ENCODE measurements at places on chromosomes 3 and 15.

- no peak for DNase-seq
- H3K4me1 ChIP-seq: peaks cover 6% of the 10 kb centered on the region
Observed at GRCh38 chr3:123075359-123075758, 8.5 kb downstream of the PDIA5 start.

DNA sequence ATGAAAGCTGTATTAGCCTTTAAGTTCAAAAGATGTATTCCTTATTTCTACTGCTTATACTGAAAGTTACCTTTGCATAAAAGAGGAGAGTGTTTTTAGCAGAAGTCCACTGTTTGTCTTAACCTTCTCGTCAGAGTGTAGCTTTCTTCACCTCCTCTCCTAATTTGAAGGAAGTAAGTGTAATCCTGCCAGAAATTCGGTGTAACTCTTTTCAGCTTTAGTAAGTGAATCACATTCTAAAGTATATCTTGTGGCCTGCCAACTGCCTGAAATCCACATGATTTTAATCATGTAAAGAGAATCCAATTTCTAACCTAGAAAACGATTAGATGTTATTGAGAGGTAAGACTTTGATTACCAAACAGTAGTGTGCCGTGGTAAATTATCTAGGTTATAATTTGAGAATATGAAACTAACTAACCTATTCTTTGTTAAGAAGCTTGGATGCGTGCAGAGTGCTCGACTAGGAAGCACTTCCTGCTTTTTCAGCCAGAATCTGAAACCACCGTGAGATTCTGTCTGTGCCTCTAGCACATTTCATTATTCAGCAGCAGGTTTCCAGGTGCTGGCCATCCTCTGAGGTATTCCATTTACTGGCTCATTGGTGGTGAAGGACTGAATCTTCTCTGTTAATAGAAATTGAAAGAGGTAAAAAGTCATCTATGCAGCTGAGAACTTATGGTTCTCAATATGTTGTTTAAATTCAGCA is 7.5 kb downstream of the GYG1 start:
- peaks cover 3% of the 10 kb centered on the region for H3K36me3 ChIP-seq
- DNase-seq: no peak
- H3K4me3 ChIP-seq: no peak overlapping the region
- peak overlapping the region; percentile 3 for H3K27ac ChIP-seq

DNA sequence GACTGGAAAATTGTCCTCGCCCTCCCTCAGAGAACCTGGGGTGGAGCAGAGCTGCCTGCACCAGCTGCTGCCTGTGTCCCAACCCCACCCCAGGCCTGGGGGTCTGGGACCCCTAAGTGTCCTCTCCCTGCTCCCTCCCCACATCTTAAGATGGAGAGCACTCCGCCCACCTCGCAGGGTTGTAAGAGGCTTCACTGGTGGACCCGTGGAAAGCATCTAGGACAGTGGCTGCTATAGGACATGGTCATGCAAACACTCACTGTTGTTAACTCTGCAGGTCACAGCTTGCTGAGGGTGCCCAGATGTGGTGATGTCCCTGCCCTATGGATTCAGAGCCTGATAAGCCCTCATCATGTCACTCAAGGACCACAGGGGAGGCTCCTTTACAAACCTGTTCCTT is 62.0 kb upstream of the ARNT2 start:
- H3K27me3 ChIP-seq: no peaks in the 10 kb centered on the region
- DNase-seq: no peak
- peaks cover 4% of the 10 kb centered on the region for H3K4me1 ChIP-seq

DNA sequence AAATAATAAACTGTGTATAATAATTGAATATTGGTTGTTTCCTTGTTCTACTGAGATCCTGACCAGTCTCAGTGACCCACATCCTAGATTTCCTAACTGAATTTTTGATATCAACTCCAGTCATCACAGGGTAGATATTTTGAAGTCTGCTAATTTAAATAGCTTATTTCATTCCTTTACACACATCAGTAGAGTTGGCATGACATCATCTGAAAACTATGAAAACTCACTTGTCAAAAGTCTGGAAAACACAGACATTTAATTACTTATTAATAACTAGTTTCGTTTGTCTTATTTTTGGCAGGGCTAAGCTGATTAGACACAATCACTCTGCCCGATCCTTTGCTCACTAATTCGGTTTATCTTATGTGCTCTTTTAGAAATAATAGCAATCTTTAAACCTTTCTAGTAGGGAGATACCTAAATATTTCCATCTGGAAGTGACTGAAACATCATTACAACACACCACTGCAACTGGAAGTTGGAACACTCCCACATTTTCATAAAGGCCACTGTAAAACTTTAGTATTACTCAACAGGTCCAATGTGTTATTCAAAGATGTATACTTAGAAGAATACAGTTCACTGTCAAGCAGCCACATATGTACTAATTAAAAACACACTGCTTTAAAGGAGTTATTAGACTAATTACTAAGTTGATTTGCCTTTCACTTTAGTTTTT is 198.4 kb upstream of the ZNF717 start:
- no peaks in the 10 kb centered on the region for H3K27me3 ChIP-seq
- H3K4me1 ChIP-seq: no peaks in the 10 kb centered on the region
- H3K36me3 ChIP-seq: no peaks in the 10 kb centered on the region
- DNase-seq: no peak
- no peak overlapping the region for H3K4me3 ChIP-seq

GRCh38 chr15:91741986-91742385 is 111.5 kb upstream of the SLCO3A1 start:
- no peaks in the 10 kb centered on the region for H3K27me3 ChIP-seq
- no peaks in the 10 kb centered on the region for H3K36me3 ChIP-seq
- H3K4me1 ChIP-seq: no peaks in the 10 kb centered on the region
- H3K27ac ChIP-seq: no peak overlapping the region
- DNase-seq: no peak

- H3K36me3 ChIP-seq: no peaks in the 10 kb centered on the region
- no peaks in the 10 kb centered on the region for H3K27me3 ChIP-seq
- H3K4me1 ChIP-seq: no peaks in the 10 kb centered on the region
- H3K27ac ChIP-seq: no peak overlapping the region
- H3K4me3 ChIP-seq: no peak overlapping the region
Observed at GRCh38 chr3:194962056-194962455, 276.4 kb downstream of the FAM43A start.

DNA sequence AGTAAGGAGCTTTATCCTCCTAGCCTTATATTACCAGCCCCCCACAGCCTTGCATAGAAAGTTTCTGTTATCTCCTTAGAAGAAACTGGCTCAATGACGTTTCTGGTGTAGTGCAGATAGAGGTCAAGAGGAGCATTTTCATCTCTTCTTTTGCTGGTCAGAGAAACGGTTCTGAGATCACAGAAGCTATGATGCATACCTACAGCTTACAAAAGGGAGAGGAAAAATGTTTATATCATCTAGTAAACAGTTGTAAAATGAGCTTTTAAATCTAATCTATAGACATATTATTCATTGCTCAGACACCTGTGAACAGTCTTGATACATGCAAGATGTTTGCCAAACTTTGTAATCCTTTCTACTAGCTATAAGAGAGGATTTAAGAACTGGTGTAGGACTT is 68.0 kb downstream of the GMPS start:
- peaks cover 82% of the 10 kb centered on the region for H3K36me3 ChIP-seq
- DNase-seq: no peak
- no peak overlapping the region for H3K27ac ChIP-seq
- H3K4me1 ChIP-seq: no peaks in the 10 kb centered on the region
- H3K27me3 ChIP-seq: no peaks in the 10 kb centered on the region

- no peak for DNase-seq
- no peaks in the 10 kb centered on the region for H3K27me3 ChIP-seq
- peak overlapping the region; percentile 6 for H3K27ac ChIP-seq
- H3K4me3 ChIP-seq: no peak overlapping the region
Observed at GRCh38 chr3:52606373-52607085, 70.1 kb downstream of the UQCC5 start.

- peaks cover 23% of the 10 kb centered on the region for H3K36me3 ChIP-seq
- no peak overlapping the region for H3K4me3 ChIP-seq
- peaks cover 10% of the 10 kb centered on the region for H3K27me3 ChIP-seq
- H3K27ac ChIP-seq: no peak overlapping the region
- peaks cover 37% of the 10 kb centered on the region for H3K4me1 ChIP-seq
Observed at GRCh38 chr3:12895391-12896062, 54.2 kb upstream of the RPL32 start.

DNA sequence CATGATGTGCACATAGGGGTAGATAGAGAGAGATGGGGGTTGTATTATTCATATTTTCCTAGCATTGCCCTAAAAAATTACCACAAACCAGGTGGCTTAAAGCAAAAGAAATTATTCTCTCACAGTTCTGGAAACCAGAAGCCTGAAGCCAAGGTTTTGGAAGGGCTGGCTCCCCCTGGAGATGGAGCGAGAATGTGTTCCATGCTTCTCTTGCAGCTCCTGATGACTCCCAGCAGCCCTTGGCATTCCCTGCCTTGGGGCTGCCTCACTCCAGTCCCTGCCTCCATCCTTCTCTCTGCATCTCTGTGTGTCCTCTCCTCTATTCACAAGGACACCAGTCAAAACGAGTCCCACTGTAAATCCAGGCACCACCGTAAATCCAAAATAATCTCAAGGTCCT is 91.5 kb upstream of the FAM174B start:
- no peak overlapping the region for H3K4me3 ChIP-seq
- no peaks in the 10 kb centered on the region for H3K27me3 ChIP-seq
- no peak overlapping the region for H3K27ac ChIP-seq
- H3K36me3 ChIP-seq: no peaks in the 10 kb centered on the region
- H3K4me1 ChIP-seq: peaks cover 11% of the 10 kb centered on the region
- DNase-seq: no peak

- H3K4me3 ChIP-seq: no peak overlapping the region
- no peak overlapping the region for H3K27ac ChIP-seq
- no peaks in the 10 kb centered on the region for H3K36me3 ChIP-seq
- H3K27me3 ChIP-seq: no peaks in the 10 kb centered on the region
Observed at GRCh38 chr15:94887391-94887790, 656.0 kb downstream of the MCTP2 start.

DNA sequence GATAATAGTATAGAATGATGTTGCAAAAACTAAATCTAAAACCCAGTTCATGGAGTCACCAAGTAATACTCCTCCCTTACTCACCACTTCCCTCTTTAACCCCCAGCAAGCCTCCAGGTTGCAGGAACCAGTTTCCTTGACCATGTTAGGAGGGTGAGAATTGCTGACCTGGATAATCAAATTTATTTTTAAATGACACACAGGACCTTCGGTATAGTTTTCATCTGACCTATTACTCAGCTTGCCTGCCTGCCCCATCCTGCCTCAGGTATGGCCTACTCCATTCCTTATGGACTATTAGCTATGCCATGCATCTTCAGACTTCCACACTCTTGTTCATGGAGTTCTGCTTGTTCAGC is 883 bp downstream of the RTP4 start:
- no peak for DNase-seq
- H3K4me3 ChIP-seq: peak overlapping the region; percentile 40
- no peaks in the 10 kb centered on the region for H3K27me3 ChIP-seq
- H3K4me1 ChIP-seq: peaks cover 17% of the 10 kb centered on the region
- peak overlapping the region; percentile 80 for H3K27ac ChIP-seq

DNA sequence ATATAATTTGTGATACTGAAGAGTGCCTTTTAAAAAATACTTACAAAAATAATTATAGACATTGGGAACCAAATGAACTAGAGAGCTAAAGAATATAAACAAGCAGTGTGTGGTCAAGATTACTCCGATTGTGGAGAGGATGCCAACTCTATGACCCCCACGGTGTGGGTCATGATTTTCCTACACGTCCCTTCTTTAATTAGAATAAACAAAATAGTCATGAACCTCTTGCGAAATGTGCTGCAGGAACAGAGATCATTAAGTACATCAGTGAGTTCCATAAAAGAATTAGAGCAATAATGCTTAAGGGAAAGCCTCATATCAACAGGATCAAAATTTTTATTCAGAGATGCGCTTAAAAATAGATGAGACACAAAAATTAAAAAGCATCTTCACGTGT is 476.6 kb upstream of the ROBO1 start:
- H3K36me3 ChIP-seq: no peaks in the 10 kb centered on the region
- no peak overlapping the region for H3K4me3 ChIP-seq
- H3K27ac ChIP-seq: no peak overlapping the region
- no peaks in the 10 kb centered on the region for H3K4me1 ChIP-seq
- H3K27me3 ChIP-seq: no peaks in the 10 kb centered on the region
- DNase-seq: no peak

GRCh38 chr15:49712162-49712561 is 91.3 kb downstream of the DTWD1 start:
- H3K36me3 ChIP-seq: no peaks in the 10 kb centered on the region
- H3K27me3 ChIP-seq: no peaks in the 10 kb centered on the region

DNA sequence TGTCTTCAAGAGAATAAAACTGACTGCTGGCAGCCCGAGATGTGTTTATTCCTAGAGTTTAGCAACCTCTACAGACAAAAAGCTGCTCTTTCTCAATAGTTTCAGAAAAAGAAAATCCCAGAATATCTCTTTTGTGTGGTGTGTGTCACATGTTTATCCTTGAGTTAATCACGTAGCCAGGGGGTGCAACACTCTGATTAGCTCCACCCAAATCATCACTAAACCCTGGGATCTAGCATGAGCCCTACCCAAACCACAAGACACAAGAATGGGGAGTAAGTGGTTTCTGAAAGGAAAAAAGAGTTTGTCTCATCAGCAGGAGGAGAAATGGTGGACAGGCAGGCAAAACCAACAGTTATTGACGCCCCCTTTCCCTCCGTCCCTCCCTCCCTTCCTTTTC is 78.5 kb upstream of the AGBL1 start:
- no peaks in the 10 kb centered on the region for H3K27me3 ChIP-seq
- H3K4me1 ChIP-seq: peaks cover 13% of the 10 kb centered on the region
- DNase-seq: no peak
- H3K36me3 ChIP-seq: no peaks in the 10 kb centered on the region
- no peak overlapping the region for H3K4me3 ChIP-seq

- H3K36me3 ChIP-seq: no peaks in the 10 kb centered on the region
- peaks cover 5% of the 10 kb centered on the region for H3K4me1 ChIP-seq
- no peak overlapping the region for H3K4me3 ChIP-seq
- H3K27ac ChIP-seq: no peak overlapping the region
Observed at GRCh38 chr15:70976851-70977250, 84.2 kb downstream of the LRRC49 start.

- no peaks in the 10 kb centered on the region for H3K4me1 ChIP-seq
- H3K36me3 ChIP-seq: no peaks in the 10 kb centered on the region
- H3K27ac ChIP-seq: no peak overlapping the region
- no peaks in the 10 kb centered on the region for H3K27me3 ChIP-seq
- DNase-seq: no peak
Observed at GRCh38 chr3:140706360-140706759, 28.5 kb downstream of the TRIM42 start.

DNA sequence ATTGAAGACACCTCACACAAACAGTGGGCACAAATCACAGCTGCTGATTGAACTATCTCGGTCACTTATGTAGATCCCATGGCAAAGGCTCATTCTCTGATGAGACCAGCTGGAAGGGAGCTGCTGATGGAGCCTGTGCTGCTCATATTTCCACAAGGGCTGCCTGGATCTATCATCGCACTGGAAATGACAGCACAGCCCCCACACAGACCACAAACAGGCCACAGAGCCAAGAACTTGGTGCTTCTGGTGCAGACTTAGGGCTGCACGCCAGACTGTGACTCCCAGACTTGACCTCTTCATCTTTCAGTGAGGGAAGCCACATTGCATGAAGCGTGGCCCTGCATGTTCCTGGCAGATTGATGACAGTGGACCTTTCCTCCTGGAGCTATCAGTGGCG is 197.6 kb downstream of the MINAR1 start:
- no peaks in the 10 kb centered on the region for H3K4me1 ChIP-seq
- H3K27me3 ChIP-seq: no peaks in the 10 kb centered on the region
- no peaks in the 10 kb centered on the region for H3K36me3 ChIP-seq

Measured in esophagus squamous epithelium (tissue), 5 donors.